ENCODE measurements at places on chromosomes 16 and 17.

DNA sequence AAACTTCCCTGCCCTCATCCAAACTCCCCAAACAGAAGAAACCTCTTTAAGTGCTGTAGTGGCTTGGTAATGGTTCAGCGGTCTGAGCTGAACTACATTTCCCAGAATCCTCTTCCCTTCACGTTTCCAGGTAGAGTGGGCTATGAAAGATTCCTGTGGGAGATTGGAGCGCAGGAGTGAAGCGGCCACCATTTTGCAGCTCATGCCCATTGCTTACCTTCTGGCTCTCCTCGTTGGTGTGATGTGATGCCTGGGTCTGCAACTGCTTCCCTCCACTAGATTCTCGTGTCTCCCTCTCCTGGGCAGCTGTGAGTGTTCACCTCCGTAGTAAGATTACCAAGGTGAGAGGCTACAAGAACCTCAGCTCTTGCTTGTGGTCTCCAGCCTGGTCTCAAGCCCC is 82.1 kb downstream of the GPR139 start:
- DNase-seq = no peak

DNA sequence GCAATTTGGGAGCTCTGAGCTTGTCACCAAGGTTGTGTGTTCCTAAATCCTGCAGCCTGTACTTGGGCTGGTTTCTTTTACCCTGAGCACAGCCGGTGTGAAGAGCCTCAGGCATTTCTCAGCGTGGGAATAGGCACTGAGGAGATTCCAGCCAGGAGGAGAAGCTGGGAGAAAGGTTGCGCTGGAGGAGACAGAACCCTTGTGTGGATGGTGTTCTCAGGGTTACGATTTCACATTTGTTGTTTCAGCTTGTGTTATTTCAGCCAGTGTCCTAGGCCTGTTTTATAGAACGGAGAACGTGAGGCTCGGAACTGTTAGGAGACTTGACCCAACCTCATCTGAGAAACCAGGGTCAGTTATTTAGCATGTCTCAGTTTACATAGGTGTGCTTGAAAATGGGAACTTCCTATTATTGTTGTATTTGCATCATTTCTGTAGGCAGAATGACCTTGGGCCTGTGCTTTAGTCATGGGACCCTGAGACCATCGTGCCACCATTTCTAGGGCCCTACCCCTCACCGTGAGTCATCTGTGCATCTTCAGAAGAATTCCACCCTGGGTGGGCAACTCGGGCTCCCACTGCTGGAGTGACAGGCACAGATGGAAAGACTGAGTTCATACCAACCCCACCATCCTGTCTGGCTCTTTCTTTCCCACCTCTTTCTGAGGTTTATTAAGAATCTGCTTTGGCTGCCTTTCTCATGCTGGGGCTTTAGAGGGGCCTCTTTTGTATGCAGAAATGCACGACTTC is 134.9 kb downstream of the MSI2 start:
- no peak for DNase-seq

DNA sequence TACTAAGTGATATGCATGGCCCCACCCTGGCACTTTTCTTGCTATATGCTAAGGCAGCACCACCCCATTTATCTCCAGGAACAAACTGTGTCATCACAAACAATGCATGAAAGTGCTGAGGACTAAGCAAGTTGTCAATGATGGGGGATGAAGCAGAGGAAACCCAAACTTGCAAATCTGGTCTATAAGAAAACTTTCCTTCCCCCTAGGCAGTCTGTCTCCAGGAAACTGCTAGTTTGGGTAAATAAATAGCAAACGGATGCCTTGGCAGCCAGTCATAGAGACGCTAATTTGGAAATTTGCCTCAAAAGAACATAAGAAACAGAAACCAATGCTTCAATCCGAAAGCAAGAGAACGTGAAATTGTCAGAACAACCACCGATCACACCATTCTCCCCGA is 5.6 kb upstream of the HSBP1 start:
- DNase-seq = no peak

- DNase-seq = no peak
Measured at GRCh38 chr16:1217526-1217925, 7.5 kb downstream of the TPSG1 start.

DNA sequence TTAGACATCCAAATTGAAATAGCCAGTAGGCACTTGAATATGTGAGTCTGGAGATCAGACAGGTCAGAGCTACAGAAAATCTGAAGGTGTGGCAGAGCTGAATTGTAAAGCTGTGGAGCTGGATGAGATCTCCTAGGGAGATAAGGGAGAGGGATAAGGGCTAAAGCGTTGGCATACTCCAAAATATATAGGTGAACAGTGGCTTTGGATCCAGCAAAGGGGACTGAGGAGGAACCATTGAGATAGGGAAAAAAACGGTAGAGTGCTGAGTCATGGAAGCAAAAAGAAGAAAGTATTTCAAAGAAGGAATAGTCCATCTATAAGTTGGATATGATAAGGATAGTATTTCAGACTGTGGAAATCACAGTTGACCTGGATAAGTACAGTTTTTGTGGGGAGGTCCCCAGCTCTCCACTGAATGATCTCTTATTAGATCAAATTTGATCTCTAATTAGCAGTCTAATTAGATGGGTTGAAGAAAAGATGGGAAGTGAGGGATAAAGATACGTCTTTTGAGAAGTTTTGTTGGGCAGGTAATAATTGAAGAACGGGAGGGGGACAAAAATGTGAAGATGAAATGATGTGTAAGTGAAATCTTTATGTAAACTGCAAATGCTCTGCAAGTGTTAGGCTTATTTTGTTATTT is 587 bp upstream of the DBF4B start:
- no peak for DNase-seq

- no peak for DNase-seq
Measured at GRCh38 chr17:16288860-16289571, 64.3 kb downstream of the CENPV start.

- no peak for DNase-seq
Measured at GRCh38 chr16:74455213-74455612, 33.9 kb upstream of the CLEC18B start.

GRCh38 chr17:39639566-39640458 is 2.9 kb downstream of the STARD3 start:
- no peak for DNase-seq

- no peak for DNase-seq
Measured at GRCh38 chr16:20952139-20952920, 51.8 kb downstream of the LYRM1 start.
